ENCODE measurements at places on chromosomes 6 and 20. TPM values are rescaled to one million over a fixed set of nuclear protein-coding genes. Genes with fewer than 3 reads are reported as not detected.

ZNF334 gene
- 23.7 TPM for total RNA-seq

CRISP2 gene
- total RNA-seq: 1.2 TPM

CST7 gene
- total RNA-seq: 8.5 TPM

TXLNB gene
- total RNA-seq: 3.1 TPM

ABRACL gene
- total RNA-seq: 15.0 TPM

CYP39A1 gene
- 10.8 TPM for total RNA-seq

SRSF12 gene
- total RNA-seq: 28.2 TPM

RBL1 gene
- 15.4 TPM for total RNA-seq

PKIB gene
- total RNA-seq: 12.8 TPM

CRIP3 gene
- 5.7 TPM for total RNA-seq

FOXS1 gene
- total RNA-seq: 8.7 TPM

SLC22A3 gene
- total RNA-seq: 49.4 TPM

TGM3 gene
- 0.40 TPM for total RNA-seq

C2 gene
- 8.4 TPM for total RNA-seq

Data from spinal cord (tissue), 10 donors.